ENCODE measurements at places on chromosomes 11 and 22. TPM values are rescaled to one million over a fixed set of nuclear protein-coding genes. Genes with fewer than 3 reads are reported as not detected.

The APOBEC3B gene
- not detected for total RNA-seq

The OR5T3 gene
- total RNA-seq: not detected

- ATAC-seq: peak; percentile 25
Measured at GRCh38 chr11:64268893-64269539, 15.4 kb downstream of the BAD start.

- no peak for ATAC-seq
Measured at GRCh38 chr22:23816156-23816976, 22.4 kb downstream of the DERL3 start.

- no peak for ATAC-seq
Measured at GRCh38 chr22:45542001-45542520, 39.4 kb downstream of the FBLN1 start.

- no peak for ATAC-seq
Measured at GRCh38 chr11:76459299-76459698, 14.5 kb downstream of the EMSY start.

The C2CD3 gene
- 30.1 TPM for total RNA-seq

The CYTH4 gene
- total RNA-seq: 11.4 TPM

DNA sequence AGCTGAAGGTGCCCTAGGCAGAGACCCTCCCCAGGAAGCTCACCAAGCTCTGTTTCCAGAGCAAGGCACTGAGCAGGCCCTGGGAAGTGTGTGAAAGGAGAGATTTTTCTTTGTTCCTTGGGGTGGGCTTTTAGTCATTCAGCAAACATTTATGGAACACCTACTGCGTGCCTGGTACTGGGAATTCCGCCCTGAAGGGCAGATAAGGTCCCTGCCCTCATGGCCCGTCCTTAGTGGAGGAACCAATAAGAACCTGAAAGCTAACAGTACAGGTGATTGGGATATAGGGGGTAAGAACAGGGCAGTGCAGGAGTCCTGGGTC lies 3.9 kb downstream of the TMEM134 start:
- ATAC-seq: no peak

DNA sequence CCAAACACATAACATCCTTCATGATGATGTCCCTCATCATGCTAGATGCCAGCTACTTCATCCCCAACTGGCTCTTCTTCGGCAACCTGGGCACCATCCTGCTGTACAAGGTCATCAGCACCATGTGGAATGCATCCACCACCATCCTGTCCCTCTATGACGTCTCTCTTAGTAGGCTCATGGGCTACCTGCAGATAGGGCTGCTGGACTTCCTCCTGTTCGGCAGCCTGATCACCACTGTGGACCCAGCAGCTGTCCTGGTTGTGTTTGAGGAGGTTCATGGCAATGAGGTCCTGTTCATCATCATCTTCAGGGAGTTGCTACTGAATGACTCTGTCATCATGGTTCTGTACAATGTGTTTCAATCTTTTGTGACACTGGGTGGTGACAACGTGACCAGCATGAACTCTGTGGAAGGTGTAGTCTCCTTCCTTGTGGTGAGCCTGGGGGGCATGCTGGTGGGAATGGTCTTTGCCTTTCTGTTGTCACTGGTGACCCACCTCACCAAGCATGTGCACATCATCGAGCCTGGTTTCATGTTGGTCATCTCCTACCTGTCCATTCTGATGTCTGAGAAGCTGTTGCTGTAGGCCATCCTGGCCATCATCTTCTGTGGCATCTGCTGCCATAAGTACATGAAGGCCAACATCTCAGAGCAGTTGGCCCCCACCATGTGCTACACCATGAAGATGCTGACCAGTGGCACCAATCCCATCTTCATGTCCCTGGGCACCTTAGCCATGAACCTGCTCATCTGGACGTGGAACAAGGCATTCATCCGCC lies 120.7 kb upstream of the SERPIND1 start:
- no peak for ATAC-seq

DNA sequence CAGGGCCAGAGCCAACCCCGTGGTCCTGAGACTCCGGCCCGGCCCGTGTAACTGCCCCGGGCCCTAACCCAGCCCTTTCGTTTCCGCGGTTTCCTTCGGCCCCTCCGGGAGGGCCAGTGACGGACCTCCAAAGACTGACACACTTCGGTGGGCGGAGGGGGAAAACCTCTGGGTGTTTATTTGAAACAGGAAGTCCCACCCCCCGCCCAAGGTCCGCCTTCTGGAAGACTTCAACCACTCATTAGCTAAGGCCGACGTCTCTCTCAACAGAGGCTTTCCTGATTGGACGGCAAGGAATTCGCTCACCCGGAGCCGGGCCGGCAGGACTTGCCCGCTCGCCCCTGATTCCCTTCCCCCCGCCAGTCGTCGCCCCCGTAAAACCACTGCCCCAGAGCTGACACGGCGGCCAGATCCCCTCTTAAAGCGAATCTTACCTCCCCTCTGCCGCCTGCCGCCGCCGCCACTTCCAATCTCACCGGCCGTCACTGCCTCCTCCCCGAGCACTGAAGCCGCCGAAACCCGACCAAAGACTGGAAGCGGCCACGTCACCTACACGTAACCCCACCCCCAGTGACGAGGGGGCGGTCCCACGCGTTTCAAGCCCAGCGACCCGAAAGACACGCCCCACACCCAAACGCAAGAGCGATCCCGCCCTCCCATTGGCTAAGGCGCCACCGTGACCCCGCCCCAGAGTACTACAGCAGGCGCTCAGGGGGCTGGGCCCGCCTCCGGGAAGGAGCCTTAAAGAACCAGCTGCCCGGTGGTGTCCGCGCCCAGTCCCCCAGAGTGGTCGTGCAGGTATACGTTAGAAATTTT lies at the start of gene STX5:
Gene STX5 (minus strand): TSS at position 532 of the 816 bp plus-strand sequence. CDS start 808 bp downstream, outside the sequence.
- peak; percentile 96 for ATAC-seq
